Chondrocyte (in vitro differentiated cells): ENCODE measurements at places on chromosomes 3 and 15. TPM values are rescaled to one million over a fixed set of nuclear protein-coding genes. Genes with fewer than 3 reads are reported as not detected.

FGF12 gene
- 0.15 TPM in 1 of 3 replicates, not detected in the others for total RNA-seq

SLC22A14 gene
- 0.62 to 1.2 TPM (median 0.75 TPM) in 3 replicates for total RNA-seq

HPS3 gene
- 16.2 to 17.5 TPM (median 16.5 TPM) in 3 replicates for total RNA-seq

CACNA2D2 gene
- 0.34 to 0.46 TPM (median 0.40 TPM) in 3 replicates for total RNA-seq

TTC23 gene
- total RNA-seq = 21.3 to 27.7 TPM (median 25.0 TPM) in 3 replicates

ERICH6 gene
- not detected in 3 replicates for total RNA-seq

TMIE gene
- total RNA-seq = 0.25 TPM in 1 of 3 replicates, not detected in the others

BMF gene
- 15.1 to 40.9 TPM (median 17.9 TPM) in 3 replicates for total RNA-seq

THSD4 gene
- 3.4 to 3.5 TPM (median 3.4 TPM) in 3 replicates for total RNA-seq

FBXW12 gene
- not detected in 3 replicates for total RNA-seq

CISH gene
- total RNA-seq = 0.85 to 1.8 TPM (median 1.8 TPM) in 3 replicates

GOLGA6L24 gene
- not detected in 3 replicates for total RNA-seq

RHOV gene
- 0.12 to 0.31 TPM in 2 of 3 replicates, not detected in the other for total RNA-seq

GRCh38 chr15:39331584-39331983 lies 249.3 kb upstream of the THBS1 start:
- no peak overlapping the region for H3K27ac ChIP-seq
- peaks cover 7% of the 10 kb centered on the region for H3K4me1 ChIP-seq
- H3K27me3 ChIP-seq = no peaks in the 10 kb centered on the region
- DNase-seq = no peak

DNA sequence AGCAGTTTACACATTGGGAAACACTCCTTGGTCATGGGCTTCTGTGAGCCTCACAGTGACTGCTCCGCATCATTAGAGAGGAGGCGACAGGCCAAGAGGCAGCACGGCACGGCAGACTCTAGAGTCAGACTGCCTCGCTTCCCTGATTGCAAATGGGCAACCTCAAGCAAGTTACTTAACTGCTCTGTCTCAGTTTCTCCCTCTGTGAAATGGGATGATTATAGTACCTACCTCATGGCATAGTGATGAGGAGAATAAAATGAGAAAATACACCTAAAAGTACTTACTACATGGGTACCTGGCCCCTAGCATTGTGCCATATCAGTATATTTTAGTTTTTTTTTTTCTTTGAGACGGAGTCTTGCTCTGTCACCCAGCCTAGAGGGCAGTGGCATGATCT lies 4.0 kb upstream of the RCCD1 start:
- no peaks in the 10 kb centered on the region for H3K27me3 ChIP-seq
- H3K4me1 ChIP-seq = peaks cover 4% of the 10 kb centered on the region
- no peak overlapping the region for H3K27ac ChIP-seq

- H3K4me1 ChIP-seq = peaks cover 14% of the 10 kb centered on the region
- H3K27me3 ChIP-seq = no peaks in the 10 kb centered on the region
- no peak for DNase-seq
- no peaks in the 10 kb centered on the region for H3K36me3 ChIP-seq
- H3K27ac ChIP-seq = no peak overlapping the region
Observed at GRCh38 chr3:125679258-125679657, 84.0 kb upstream of the OSBPL11 start.

DNA sequence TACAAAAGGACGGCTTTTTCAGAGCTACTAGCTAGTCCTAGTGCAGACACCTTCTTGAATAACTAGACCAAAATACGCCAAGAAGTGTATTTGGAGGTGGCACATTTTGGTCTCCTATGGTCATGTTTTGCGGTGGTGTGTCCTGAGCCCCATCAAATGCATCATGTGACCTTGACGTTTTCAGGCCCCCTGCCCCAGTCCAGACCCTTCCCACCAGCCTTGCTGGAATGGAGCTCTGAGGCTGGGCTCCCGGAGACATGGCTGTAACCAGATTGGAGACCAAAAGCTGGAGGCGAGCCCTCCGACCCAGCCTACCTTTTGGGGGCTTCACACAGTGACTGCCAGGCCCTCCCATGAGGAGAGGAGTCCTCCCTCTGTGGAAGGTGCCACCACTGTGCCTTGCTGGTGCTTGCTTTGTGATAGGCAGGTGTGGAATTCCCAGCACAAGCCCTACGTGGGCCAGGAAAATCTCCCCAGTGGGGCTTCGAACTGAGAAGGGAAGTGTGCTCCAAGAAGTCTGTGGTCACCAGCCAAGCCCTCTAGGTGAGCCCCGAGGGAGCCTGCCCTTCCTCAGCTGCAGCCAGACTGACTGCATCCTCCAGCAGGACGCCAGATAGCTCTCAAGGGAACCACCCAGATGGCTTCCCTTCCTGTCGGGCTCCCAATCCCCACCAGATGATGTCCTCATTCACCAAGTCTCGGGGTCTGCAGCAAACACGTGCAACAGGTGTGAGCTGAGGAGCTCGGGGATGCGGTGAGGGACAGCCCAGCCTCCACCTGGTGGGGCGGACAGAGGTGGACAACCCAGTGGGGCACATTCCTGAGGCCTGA lies 126.2 kb downstream of the ASB7 start:
- DNase-seq = no peak
- no peaks in the 10 kb centered on the region for H3K36me3 ChIP-seq
- no peak overlapping the region for H3K27ac ChIP-seq
- H3K4me3 ChIP-seq = no peak overlapping the region

DNA sequence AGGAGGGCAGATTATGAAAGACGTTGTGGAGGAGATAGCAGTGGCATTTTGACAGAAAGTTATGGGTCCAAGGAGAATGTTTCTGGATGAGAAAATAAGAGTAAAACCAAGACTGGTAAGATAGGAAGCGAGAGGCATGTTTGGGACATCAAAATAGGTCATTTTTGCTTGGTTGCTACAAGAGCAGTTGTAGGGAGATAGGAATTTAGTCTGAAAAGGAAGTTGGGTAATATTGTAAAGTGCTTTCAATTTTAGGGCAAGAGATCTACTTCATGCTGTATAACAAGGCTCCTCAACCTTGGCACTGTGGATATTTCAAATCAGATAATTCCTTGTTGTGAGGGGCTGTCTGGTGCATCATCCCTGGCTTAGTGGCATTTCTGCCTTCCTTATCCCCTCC lies 118.0 kb upstream of the DPH6 start:
- no peaks in the 10 kb centered on the region for H3K36me3 ChIP-seq
- no peaks in the 10 kb centered on the region for H3K27me3 ChIP-seq
- H3K27ac ChIP-seq = no peak overlapping the region
- no peak for DNase-seq
- H3K4me1 ChIP-seq = peaks cover 17% of the 10 kb centered on the region

- no peaks in the 10 kb centered on the region for H3K36me3 ChIP-seq
- no peak overlapping the region for H3K27ac ChIP-seq
- H3K4me1 ChIP-seq = no peaks in the 10 kb centered on the region
Observed at GRCh38 chr3:122063908-122064307, 8.7 kb downstream of the CD86 start.

DNA sequence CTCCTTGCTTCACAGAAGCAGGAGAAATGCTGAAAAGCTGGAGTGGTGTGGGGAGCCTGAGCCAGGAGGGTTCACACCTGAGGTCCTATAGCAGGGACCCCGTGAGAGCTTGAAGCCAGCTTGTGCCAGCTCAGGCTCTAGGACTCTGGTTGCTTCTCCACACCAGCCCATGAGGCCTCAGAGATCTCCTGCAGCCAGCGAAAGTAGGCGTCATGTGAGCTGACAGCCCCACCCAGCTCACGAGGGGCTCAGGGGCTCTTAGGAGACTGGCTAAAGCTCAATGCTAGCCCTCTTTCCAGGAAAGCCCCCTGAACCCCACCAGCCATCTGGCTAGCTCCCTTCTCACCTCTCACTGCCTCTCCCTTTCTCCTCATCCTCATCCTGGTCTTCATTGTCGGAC lies 16.9 kb upstream of the CPEB1 start:
- H3K27me3 ChIP-seq = peaks cover 33% of the 10 kb centered on the region
- no peak overlapping the region for H3K27ac ChIP-seq
- H3K4me3 ChIP-seq = no peak overlapping the region
- no peak for DNase-seq
- H3K36me3 ChIP-seq = no peaks in the 10 kb centered on the region
- no peaks in the 10 kb centered on the region for H3K4me1 ChIP-seq

DNA sequence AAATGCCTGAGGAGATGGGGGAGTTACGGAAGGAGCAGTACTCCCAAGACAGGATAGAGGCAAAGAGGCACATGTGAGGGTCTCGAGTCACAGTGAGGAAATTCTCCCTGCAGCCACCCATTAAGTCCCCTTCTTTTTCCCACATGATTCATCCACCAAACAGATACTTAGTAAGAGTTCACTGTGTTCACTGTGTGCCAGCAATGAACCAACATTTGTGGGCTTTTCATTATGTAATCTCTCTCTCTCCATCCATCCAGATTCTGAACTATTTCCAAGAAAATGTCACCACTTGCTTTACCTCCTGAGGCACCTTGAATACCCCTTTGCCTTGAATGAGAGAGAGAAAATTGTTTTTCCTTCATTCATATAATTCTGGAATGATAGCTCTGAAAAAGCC lies 24.6 kb upstream of the LRRFIP2 start:
- no peak for DNase-seq
- no peaks in the 10 kb centered on the region for H3K27me3 ChIP-seq
- no peaks in the 10 kb centered on the region for H3K36me3 ChIP-seq

GRCh38 chr3:162082516-162082915 lies 585.9 kb downstream of the OTOL1 start:
- no peak overlapping the region for H3K27ac ChIP-seq
- no peak overlapping the region for H3K4me3 ChIP-seq

- H3K4me3 ChIP-seq = no peak overlapping the region
- no peaks in the 10 kb centered on the region for H3K36me3 ChIP-seq
- peaks cover 1% of the 10 kb centered on the region for H3K27me3 ChIP-seq
- H3K4me1 ChIP-seq = no peaks in the 10 kb centered on the region
- DNase-seq = no peak
Observed at GRCh38 chr3:97691354-97691753, 73.2 kb upstream of the ARL6 start.

GRCh38 chr15:95795386-95795785 lies 535.1 kb upstream of the NR2F2 start:
- DNase-seq = no peak
- peaks cover 6% of the 10 kb centered on the region for H3K4me1 ChIP-seq
- no peak overlapping the region for H3K27ac ChIP-seq
- H3K27me3 ChIP-seq = no peaks in the 10 kb centered on the region
- H3K36me3 ChIP-seq = no peaks in the 10 kb centered on the region

DNA sequence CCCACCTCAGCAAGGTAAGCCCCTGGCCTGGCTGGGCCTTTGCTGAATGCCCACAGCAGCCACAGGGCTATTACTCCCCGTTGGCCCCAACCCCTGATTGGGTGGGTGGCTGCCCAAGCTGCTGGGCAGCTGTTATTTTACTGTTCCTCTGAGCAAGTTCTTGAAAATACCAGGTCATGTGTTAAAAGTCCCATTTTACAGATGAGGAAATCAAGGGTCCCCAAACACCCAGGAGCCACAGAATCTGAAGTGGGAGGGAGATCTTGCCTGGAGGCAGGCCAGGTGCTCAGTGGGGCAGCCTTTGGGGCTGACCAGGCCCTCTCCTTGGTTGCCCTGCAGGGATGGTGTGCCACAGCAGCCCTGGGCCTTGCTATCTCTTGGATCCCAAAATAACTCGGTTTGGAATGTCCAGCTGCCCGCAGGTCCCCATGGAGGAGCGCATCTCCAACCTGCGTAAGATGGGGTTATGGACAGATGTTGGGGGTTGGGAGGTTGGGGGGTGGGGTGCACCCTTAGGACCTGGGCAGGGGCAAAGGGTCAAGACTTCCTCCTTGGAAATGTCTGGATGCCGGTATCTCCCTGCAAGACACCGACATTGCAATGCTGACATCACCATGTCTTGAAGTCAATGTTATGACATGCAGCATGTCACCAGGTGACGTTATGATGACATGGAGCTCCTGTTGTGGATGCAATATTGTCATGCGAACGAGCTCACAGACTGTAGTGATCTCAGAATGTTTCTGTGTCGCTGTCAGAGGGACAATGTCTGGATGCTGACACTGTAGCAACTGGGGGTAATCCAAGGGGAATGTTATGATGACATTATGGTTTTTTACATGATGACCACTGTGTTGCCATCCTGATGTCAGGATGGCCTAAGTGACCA lies 13.3 kb upstream of the CSPG4 start:
- peak; percentile 54 for DNase-seq
- peaks cover 19% of the 10 kb centered on the region for H3K4me1 ChIP-seq
- H3K27ac ChIP-seq = no peak overlapping the region
- no peak overlapping the region for H3K4me3 ChIP-seq
- H3K27me3 ChIP-seq = no peaks in the 10 kb centered on the region

- DNase-seq = no peak
- H3K36me3 ChIP-seq = peaks cover 6% of the 10 kb centered on the region
- H3K27me3 ChIP-seq = no peaks in the 10 kb centered on the region
- no peaks in the 10 kb centered on the region for H3K4me1 ChIP-seq
Observed at GRCh38 chr3:124628863-124629262, 101.4 kb upstream of the UMPS start.

- peaks cover 2% of the 10 kb centered on the region for H3K27me3 ChIP-seq
- no peak overlapping the region for H3K4me3 ChIP-seq
- no peak for DNase-seq
- H3K36me3 ChIP-seq = peaks cover 3% of the 10 kb centered on the region
Observed at GRCh38 chr3:141804778-141805639, 41.8 kb downstream of the GRK7 start.

- no peak for DNase-seq
- no peaks in the 10 kb centered on the region for H3K27me3 ChIP-seq
Observed at GRCh38 chr3:55902221-55902900, 415.3 kb upstream of the WNT5A start.

GRCh38 chr15:57540736-57541135 lies 51.0 kb upstream of the MYZAP start:
- DNase-seq = no peak
- H3K4me1 ChIP-seq = peaks cover 23% of the 10 kb centered on the region
- H3K36me3 ChIP-seq = no peaks in the 10 kb centered on the region
- H3K4me3 ChIP-seq = no peak overlapping the region

GRCh38 chr3:43023746-43024145 lies 44.6 kb downstream of the GASK1A start:
- H3K27ac ChIP-seq = no peak overlapping the region
- H3K4me1 ChIP-seq = peaks cover 21% of the 10 kb centered on the region
- no peak for DNase-seq
- no peaks in the 10 kb centered on the region for H3K36me3 ChIP-seq
- H3K4me3 ChIP-seq = no peak overlapping the region

- peak overlapping the region; percentile 88 for H3K27ac ChIP-seq
- H3K4me3 ChIP-seq = peak overlapping the region; percentile 73
- peaks cover 62% of the 10 kb centered on the region for H3K4me1 ChIP-seq
- no peaks in the 10 kb centered on the region for H3K36me3 ChIP-seq
- DNase-seq = no peak
Observed at GRCh38 chr3:105353485-105354161, 13.1 kb upstream of the ALCAM start.

- DNase-seq = no peak
- H3K4me3 ChIP-seq = no peak overlapping the region
- H3K4me1 ChIP-seq = peaks cover 17% of the 10 kb centered on the region
- peaks cover 1% of the 10 kb centered on the region for H3K36me3 ChIP-seq
- H3K27me3 ChIP-seq = peaks cover 2% of the 10 kb centered on the region
Observed at GRCh38 chr15:62569460-62570404, 404.6 kb upstream of the C2CD4B start.

DNA sequence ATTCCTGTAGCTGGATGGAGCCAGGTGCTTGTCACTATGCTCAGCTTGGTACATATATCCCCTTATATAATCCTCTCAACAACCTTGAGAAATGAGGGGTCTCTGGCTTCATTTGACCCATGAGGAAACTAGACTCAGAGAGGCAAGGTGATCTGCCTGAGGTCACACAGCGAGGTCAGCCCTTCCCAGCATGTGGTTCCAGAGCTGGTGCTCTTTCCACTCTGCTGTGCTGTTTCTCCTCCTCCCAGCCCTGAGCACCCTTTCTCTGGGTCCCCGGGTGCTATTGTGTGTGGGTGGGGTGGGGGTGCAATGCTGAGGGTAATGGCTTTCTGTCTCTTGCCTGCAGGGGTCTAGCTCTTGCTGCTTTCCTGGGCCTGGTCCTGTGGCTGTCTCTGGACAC lies 19.3 kb downstream of the SLC28A1 start:
- H3K4me1 ChIP-seq = peaks cover 27% of the 10 kb centered on the region
- peak overlapping the region; percentile 78 for H3K27ac ChIP-seq
- peaks cover 2% of the 10 kb centered on the region for H3K27me3 ChIP-seq
- no peak for DNase-seq
- H3K4me3 ChIP-seq = no peak overlapping the region
